Sciatic nerve (tissue), 2 donors: ENCODE measurements at places on chromosomes 3 and 15. TPM values are rescaled to one million over a fixed set of nuclear protein-coding genes. Genes with fewer than 3 reads are reported as not detected.

IQCF5 gene
- total RNA-seq: not detected

SERP1 gene
- total RNA-seq: 72.3 TPM

CLEC3B gene
- 105 TPM for total RNA-seq

CPN2 gene
- not detected for total RNA-seq

XCR1 gene
- 0.27 TPM for total RNA-seq

ARNT2 gene
- total RNA-seq: 16.6 TPM

SLC35G2 gene
- total RNA-seq: 8.0 TPM

PTX3 gene
- total RNA-seq: 4.2 TPM

RYR3 gene
- 18.5 TPM for total RNA-seq

SOX14 gene
- total RNA-seq: not detected

OR5K2 gene
- total RNA-seq: not detected

CLSTN2 gene
- total RNA-seq: 5.1 TPM

AP3B2 gene
- 2.4 TPM for total RNA-seq

CD276 gene
- 47.0 TPM for total RNA-seq

KLF15 gene
- total RNA-seq: 22.7 TPM

- DNase-seq: no peak
Observed at GRCh38 chr15:32099097-32099785, 68.9 kb downstream of the CHRNA7 start.

GRCh38 chr3:18396428-18396827 lies 28.7 kb downstream of the SATB1 start:
- DNase-seq: no peak

DNA sequence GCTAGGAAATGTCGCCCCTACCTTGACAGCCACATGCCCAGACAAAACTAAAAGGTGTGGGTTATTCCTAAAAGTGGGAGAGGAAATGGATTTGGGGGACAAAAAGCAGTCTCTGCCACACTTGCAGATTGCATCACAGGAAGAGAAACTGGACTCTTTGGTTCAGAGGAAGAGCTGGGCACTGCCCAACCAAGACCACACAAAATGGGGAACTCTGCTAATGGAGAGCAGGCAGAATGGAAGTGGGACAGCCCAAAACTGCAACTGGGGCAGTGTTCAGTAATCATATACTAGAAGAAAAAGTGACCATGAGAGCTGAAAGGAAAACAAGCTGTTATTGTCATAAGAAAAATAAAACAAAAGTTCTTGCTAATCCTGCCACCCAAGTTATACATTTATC lies 138.9 kb upstream of the FRMD4B start:
- DNase-seq: no peak

GRCh38 chr3:101643861-101644613 lies 32.9 kb downstream of the ZBTB11 start:
- DNase-seq: no peak

- DNase-seq: no peak
Observed at GRCh38 chr3:108780235-108780634, 23.0 kb upstream of the RETNLB start.

- no peak for DNase-seq
Observed at GRCh38 chr15:36658898-36659639, 79.6 kb downstream of the CDIN1 start.

DNA sequence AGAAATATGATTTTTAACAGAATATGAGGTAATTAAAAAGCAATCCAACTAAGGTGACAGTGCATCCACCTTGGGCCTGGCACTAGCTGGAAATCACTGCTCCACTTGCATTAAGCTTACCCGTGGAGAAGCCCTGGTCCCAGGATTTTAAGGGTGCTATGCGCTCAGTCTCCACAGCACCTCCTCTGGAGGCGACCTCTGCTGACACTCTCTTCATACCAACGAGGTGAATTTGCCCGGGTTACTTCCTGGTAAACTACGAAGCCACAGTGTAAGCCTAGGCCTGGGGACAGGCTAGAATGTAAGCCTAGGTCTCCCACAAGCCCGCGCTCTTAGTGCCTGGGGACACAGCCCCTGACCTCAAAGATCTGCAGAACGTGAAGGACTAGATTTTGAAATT lies 793 bp downstream of the APOD start:
- DNase-seq: no peak

DNA sequence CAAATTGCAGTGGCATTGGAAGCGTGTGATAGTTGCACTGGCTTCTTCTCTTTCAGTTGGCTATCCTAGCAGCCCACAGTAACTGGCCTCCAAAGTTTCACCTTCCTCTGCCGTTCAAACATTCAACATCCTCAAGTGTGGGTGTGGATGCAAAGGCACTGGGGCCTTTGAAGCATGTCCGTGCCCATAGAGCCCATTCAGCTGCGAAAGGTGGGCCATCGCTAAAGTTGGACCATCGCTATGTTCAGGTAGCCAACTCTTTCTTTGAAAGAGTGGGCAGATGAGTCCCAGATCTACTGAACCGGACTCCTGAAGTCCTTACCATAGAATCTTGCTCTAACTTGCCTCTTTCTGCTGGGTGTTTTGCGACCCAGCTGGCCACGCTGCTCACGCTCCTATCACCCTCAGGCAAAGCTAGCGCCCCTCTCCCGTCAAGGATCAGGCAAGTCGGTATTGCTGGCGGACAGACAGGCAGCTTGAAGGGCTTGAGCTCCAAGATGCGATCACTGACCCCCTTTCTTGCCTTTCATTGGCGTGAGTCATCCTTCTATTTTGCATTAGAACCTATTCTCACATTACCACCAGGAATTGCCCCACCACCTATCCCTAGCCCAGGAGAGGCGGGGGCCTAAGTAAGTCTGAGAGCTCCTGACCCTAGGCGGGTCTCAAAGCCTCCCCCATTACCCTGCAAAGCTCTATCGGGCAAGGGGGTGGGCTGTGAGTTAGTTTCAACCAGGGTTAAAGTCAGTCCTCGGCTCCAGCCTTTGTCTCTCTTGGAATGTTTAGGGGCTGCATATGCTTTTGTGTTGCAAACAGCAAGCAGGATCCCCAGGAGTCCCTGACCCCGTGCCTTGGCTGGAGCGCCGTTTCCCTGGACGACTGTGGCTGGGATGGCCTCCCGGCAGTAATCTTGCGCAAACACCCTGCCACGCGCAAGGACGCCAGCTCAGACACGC lies 28.7 kb downstream of the ZIC4 start:
- no peak for DNase-seq

- no peak for DNase-seq
Observed at GRCh38 chr3:71893702-71894479, 108.9 kb upstream of the PROK2 start.

- DNase-seq: no peak
Observed at GRCh38 chr15:100759106-100759505, 120.5 kb upstream of the ALDH1A3 start.

GRCh38 chr3:194176274-194176991 lies 40.5 kb downstream of the HES1 start:
- no peak for DNase-seq

DNA sequence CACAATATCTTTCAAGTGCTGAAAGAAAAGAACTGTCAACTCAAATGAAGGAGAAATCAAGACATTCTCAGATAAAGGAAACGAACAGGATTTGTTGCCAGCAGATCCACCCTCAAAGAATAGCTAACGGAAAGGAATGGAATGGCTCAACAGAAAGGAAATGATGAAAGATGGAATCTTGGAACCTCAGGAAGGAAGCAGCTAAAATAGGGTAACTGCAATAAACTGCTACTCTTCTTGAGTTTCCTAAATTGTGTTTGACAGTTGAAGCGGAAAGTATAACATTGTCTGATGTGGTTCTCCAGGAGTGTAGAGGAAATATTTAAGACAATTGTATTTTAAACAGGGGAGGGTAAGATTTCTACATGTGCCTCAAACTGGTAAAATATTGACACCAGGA lies 22.0 kb downstream of the PRR23E start:
- DNase-seq: no peak

- DNase-seq: no peak
Observed at GRCh38 chr15:81858586-81858985, 187.2 kb downstream of the MEX3B start.

GRCh38 chr3:94061297-94061696 lies 1.4 kb downstream of the DHFR2 start:
- no peak for DNase-seq

GRCh38 chr15:29071232-29071881 lies 185.6 kb downstream of the APBA2 start:
- no peak for DNase-seq

- no peak for DNase-seq
Observed at GRCh38 chr3:118754406-118755252, 280.0 kb downstream of the IGSF11 start.

DNA sequence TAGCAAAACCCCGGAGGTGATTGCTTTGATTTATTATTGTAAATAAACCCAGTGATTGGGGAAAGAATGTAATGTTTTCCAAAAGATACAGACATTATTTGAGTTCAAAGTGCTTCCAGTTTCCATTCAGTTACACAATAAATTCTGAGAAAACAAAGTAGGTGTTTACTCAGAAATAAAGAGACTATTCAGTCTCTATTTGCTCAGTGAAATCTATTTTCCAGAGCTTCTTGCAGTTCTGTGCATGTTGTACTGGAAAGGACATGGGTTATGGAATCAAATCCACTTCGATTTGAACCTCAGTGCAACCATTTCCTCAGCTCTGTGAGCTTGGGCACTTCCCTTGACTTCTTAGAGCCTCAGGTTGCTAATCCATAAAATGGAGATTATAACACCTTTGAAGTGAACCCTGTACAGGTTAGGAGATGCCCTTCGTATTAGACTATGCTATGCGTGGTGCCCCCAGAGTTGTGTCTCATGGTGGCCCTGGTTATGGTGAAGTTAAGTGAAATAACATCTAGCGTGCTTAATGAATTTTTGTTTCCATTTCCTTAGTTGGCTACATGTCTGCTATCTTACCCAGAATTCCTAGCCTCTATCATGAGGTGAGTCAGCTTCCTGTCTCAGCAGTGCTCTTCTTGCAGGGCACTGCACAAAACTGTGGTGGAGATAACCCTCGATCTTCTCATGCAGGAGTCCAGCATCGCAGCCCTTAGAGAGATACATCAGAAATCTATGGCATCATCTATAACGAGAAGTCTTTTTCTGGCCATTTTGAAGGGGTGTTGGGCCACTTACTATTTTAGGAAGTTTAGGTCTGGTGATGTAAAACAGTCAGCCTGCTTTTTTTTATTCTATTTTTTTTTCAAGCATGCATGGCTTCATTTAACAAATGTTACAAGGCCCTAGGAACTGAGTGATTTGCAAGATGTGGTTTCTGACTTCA lies 97.7 kb downstream of the RPL39L start:
- DNase-seq: no peak

- DNase-seq: no peak
Observed at GRCh38 chr15:50797926-50798325, 32.4 kb upstream of the SPPL2A start.

DNA sequence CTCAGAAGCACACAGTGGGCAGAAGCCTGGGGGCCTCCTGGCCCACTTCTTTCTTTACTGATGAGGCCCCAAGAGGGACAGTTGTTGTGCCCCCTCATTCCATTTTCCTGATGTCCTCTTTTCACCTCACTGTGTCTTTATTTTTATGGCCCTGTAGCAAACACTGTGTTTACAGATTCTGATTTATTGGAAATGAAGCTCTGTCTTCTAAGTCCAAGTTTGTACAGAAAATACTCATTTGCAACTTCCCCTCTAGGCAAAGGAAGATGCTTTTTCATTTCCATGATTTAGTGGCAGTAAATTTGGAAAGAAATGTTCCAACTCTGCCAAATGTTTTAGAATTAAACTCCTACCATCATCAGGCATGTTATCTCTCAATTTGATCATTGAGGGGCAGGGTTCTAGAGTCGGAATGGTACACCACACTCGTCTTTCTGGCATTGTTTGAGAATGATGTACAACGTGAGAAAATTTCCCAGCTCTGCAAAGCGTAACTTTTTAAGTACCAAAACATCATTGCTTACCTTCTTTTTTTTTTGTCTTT lies 129.7 kb downstream of the ARNT2 start:
- no peak for DNase-seq

GRCh38 chr3:174253940-174254339 lies 605.2 kb upstream of the NAALADL2 start:
- DNase-seq: no peak

DNA sequence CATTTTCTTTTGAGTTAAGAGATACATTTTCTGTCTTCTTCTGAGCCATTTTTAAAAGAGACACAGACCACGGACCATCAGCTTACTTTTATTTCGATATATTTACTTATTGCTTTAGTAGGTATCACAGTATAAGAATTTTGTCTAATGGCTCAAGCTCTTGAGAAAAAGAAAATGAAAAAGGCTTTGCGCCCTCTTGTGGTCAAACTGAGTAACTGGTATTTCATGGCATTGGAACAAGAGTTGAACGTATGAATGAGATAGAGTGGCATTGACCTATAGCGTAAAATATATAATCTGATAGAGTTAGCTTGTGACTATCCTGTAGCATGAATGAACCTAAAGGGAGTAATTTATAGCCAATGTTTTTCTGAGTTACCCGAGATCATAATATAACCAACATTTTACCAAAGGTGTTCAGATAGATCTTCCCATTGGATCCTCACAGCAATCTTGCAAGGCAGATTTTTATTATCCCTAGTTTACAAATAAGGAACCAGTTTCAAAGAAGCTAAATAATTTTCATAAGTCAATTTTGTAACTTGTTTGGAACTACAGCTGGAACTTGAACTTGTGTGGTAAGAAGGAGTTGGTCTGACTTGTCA lies 154.6 kb downstream of the POLR2M start:
- DNase-seq: no peak

DNA sequence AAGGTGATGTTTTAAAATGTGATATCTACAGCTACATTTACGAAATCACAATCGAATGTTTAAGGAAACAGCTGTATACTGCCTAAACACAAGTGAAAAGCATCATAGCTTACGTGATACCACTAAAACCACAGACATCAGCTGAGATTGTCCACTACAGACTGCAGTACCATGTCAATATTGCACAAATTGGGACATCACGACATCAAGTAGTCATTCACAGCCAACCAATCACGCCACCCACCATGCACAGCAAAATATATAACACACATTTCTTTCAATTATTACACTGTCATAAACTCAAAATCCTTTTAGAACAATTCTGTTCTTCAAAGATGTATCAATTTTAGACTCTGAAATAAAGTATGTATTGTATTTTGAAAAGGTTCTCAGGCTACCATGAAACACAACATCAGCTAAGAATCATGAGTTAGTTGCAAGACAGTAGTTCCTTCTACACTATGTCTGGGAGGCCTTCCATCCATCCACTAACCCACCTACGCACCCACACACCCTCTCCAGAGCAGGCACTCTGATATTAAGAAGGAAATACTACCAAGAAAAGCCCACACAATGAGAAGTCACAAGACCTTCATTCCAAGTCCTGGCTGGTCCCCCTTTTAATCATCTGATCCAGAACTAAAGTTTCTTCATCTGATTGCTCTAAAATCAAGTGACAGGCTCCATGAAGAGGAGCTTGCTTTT lies 3.1 kb downstream of the DMXL2 start:
- DNase-seq: no peak

DNA sequence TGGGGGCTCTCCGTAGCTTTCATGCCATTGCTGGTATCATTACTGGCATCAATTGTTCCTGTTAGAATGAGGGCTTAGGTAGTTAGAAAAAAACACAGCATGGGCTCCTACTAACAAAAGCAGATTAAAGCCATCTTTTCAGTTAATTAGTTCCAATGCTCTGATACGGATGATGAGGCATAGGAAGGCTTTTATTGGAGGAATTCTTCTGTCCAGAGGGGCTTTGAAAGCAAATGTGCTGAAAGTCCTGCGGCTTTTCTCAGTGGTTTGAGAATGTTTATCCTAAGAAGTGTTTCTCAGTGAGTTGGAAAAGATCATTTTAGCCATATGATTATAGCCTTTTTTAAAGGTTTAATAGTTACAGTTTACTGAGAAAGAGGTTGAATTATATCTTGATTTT lies 198.5 kb downstream of the THSD4 start:
- DNase-seq: no peak
